ENCODE measurements at places on chromosomes 3 and 15.
A peak's percentile ranks its signal among the peaks of the same experiment; 100 is the strongest.

DNA sequence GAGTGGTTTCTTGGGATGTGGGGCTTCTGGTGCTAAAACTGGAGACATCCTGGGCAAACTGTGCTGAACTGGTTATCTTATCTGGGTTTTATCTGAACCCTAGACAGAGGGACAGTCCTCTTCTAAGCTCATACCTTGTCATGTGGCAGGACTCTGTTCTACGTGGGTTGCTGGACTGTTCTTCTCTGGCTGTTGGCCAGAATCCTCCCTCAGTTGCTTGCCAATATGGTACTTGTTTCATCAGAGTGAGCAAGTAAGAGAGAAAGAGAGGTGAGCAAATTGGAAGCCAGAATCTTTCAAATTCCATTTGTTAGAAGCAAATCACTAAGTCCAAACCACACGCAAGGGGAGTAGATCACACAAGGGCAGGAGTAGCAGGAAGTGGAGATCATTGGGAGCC is 291.5 kb upstream of the TBL1XR1 start:
- no peak for DNase-seq

DNA sequence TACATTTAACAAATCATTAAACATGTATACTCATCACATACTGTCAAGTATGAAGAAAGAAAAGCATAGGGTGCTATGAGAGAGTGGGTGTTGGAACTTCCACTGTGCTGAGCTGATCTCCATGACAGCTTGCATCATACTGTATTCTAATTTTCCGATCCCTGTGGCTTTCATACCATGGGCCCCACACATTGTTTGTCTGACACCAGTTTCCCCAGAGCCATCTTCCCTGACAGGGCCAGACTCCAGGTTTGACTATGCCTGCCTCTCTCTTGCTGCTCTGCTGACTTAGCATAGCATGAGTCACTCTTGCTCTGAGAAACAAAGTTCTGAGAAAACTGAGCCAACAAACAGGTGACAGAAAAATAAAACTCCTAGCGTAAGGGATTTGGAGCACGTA is 37.0 kb upstream of the CASR start:
- no peak for DNase-seq

DNA sequence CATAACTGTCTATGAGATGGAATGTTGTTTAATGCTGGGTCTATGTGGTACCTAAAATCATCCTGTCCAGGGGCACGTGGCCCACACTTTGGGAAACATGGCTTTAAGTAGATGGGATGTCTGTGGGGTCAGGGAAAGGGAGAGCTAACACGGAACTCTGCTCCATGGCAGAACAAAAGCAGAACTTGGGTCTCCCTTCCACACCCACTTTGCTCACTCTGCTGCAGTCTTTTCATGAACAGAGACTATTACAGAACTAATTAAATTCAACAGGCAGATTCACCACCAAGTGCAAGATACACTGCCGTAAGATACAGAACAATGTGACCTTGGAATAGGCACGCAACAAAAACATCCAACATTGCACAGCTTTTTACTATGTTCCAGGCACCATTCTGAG is 28.2 kb downstream of the POPDC2 start:
- no peak for DNase-seq

DNA sequence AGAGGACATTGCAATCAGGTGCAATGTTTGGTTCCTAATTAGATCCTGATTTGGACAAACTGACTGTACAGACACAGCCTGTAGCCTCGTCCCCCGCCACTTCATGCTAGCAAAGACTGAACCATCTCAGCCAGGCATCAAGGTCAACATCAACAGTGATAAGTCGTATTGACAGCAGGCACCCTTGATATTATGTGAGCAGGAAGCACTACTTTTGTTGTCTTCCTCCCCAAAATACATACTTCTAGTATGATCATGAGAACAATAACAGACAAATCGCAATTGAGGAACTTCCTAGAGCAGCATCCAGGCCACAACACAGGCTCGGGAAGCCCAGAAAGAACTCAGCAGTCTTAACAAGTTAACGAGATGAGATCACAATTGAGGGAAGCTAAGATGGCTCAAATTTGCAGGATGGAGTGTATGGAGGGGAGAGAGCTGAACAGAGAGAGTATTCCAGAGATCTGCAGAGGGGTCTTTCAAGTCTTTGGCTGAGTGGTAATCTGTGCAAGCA is 20.4 kb downstream of the TGM5 start:
- no peak for DNase-seq

GRCh38 chr3:35296533-35296932 is 342.8 kb upstream of the ARPP21 start:
- no peak for DNase-seq

- no peak for DNase-seq
Observed at GRCh38 chr3:124296406-124296805, 304.5 kb upstream of the ROPN1 start.

DNA sequence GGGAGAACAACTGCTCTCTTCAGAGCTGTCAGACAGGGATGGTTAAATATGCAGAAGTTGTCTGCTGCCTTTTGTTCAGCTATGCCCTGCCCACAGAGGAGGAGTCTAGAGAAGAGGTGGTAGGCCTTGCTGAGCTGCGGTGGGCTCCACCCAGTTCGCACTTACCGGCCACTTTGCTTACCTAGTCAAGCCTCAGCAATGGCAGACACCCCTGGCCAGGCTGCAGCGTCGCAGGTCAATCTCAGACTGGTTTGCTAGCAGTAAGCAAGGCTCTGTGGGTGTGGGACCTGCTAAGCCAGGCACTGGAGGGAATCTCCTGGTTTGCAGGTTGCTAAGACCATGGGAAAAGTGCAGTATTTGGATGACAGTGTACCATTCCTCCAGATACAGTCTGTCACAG is 12.3 kb upstream of the TMEM45A start:
- no peak for DNase-seq

DNA sequence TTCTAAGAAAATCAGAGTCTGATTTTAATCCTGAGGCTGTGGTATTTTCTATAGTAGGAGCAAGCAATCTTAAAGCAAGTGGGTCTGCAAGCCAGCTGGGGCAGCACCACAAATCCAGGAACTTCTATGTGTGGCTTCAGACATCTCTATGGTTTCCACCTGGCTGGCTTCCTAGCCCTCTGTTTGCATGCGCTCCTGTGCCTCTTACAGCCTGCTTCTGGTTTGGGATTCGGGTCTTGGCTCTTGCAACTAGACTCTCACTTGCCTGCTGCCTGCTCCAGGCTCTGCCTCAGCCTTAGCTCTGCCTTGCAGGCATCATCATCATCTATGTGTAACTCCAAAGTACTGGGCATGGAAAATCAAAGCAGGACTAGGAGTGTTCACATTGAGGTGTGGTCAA is 43.4 kb downstream of the MINDY4B start:
- no peak for DNase-seq

DNA sequence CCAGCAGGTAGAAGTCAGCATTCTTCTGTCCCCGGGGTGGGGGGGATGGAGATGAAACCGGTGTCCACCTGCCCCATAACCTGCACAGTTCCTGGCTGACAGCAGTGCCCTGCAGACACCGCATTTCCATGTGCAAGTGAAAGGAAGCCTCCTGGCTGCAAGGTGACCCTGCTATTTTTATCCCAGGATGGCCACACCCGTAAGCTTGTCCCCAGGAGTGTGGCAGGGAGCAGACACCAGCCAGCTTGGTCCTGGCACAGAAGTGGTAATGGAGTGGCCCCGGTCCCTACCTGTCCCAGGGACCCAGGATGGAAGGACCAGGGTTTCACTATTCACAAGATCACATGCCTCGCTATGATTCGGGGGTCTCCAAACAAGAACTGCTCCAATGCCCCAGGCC is 85.3 kb upstream of the RPL32 start:
- no peak for DNase-seq

GRCh38 chr15:98755781-98756180 is 107.4 kb downstream of the IGF1R start:
- DNase-seq: no peak

DNA sequence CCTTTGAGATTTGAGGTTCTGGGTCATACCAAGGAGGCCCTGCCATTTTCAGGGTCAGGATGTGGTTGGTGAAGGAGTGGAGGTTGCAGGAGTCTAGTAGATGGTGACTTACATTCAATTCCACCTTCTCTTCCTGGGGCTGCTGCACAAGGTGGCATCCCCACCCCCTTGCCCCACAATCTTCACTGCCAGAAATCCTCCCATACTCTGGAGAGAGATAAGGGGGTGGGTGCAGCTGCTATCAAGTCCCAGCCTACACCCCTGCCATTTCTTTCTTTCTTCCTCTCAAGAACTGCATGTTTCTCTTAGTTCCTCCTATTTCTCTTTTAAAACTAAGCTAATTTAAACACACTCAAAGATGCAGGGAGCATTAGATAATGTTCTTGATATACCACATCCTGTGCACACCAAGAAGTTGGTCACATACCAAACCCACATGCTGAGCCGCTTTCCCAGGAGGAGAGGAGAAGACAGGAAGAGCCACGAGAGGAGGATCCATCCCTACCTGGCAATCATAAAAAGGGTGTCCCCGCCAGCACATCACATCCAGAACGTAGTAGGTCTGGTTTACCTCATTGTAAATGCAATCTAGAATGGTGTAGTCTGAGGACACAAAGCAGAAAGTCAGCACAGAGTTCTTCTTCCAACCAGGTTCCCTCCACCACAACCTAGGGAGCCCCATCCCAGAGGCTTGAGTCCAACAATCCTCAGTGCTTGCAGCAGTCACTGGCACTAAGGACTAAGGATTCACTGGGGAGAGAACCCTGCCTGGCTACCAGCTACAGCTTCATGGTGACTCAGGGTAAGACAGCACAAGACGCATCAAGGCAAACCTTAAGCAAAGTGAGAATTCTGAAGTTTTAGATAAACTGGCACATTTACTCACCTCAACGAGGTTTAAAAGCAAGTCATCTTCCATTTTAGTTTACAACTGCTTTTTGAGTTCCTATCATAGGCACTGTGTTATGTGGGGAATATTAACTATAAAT is 18.5 kb downstream of the SNUPN start:
- DNase-seq: no peak

DNA sequence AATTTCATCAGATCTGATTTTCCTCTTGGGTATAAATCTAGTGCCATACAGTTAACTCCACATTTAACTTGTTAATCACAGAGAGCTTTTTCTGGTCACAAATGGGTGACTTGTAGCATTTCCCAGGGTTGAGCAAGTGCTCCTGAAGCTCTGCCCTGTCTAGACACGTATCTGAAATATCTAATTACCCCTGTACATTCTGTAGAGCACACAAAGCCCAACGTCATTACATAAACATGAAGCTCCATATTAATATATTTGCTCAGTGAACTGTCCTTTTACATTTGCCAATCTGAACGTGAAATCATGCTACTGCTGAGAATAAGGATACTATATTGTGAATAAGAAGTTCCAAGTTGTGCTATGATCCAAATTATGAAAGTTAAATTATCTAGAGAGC is 49.0 kb downstream of the THBS1 start:
- no peak for DNase-seq

GRCh38 chr3:111713833-111714232 is 118.7 kb upstream of the ZBED2 start:
- DNase-seq: no peak

DNA sequence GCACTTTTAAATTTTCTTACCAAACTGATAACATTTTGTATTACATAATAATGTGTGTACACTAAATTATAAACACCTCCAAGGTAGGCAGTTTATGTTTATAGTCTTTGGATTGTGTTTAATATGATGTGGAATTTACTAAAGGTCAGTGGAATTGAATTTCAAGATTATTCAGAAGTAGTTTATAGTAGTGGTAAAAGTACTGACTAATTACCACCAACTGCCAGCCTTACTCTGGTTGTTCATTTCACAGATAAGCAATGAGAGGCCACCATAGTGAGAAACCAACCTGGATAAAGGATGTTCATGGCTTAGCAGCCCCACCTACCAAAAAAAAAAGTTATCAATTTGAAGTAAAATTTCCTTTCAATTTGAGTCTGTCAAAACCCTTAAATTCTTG is 54.0 kb upstream of the EIF5A2 start:
- no peak for DNase-seq

- DNase-seq: no peak
Observed at GRCh38 chr3:34109846-34110245, 311.4 kb downstream of the PDCD6IP start.

DNA sequence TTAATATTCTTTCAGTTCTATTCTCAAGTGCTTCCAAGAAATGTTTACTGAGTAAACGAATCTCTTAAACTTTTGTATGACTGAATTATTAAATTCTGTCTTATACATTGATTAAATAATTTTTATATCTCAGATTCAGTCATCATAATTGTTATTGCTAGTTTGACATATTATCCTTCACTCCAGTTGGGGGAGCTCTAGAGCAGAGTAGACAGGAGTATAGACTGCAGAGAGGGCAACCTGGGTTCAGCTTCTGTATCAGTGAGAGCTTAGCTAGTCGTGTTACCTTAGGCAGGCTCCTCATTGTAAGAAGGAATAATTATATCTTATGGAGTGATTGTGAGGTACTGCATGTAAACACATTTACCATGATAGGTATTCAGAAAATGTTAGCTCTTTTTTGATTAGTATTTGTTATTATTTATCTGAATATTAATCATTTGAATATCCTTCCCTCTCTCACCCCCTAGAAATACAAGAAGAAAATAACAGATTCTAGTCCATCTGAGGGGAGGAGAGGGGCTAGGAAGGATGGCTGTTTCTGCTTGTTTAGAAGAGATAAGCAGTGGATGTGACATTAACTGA is 31.0 kb upstream of the ZCWPW2 start:
- DNase-seq: no peak

GRCh38 chr15:38660738-38661137 is 96.1 kb upstream of the RASGRP1 start:
- no peak for DNase-seq

DNA sequence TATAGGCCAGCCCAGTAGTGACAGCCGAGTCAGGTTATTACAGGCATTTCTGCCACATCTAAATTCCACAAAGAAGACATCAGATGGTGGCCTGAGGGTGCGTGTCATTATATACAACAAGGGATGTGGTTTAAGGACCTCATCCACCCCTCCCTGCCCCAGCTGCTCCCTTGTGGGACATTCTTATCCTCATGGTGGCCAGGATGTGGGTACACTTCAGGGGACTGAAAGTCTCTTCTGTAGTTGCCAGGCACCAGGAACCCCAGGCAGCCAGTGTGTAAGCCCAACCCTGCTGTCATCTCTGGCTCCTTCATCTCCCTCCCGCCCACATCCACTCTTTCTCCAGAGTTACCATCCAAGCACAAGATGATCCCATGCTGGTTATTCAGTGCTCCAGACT is 224.9 kb upstream of the TOPAZ1 start:
- no peak for DNase-seq

- no peak for DNase-seq
Observed at GRCh38 chr3:12973827-12974226, 99.4 kb downstream of the IQSEC1 start.

DNA sequence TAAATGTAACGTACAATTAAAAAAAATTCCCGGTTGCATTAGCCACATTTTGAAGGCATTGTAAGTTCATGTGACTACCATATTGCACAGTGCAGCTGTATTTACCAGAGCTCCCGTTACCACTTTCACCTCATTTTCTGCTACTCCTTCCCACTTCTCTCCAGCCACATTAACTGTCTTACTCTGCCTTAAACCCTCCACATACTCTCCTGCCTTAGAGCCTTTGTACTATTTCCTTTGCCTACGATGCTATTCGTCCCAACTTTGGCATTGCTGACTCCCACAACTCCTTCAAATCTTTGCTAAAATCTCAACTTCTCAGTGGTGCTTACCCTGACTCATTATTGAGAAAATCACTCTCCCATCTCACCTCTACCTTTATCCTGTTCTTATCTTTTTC is 115.2 kb downstream of the CADM2 start:
- DNase-seq: no peak

GRCh38 chr15:68384451-68385239 is 47.3 kb downstream of the ITGA11 start:
- DNase-seq: peak; percentile 89

GRCh38 chr3:72661115-72661457 is 187.2 kb downstream of the SHQ1 start:
- DNase-seq: peak; percentile 75
